ENCODE measurements at places on chromosomes 12 and 14.
A peak's percentile ranks its signal among the peaks of the same experiment; 100 is the strongest.

GRCh38 chr12:5807514-5808219 is 137.4 kb downstream of the ANO2 start:
- DNase-seq, result no peak

DNA sequence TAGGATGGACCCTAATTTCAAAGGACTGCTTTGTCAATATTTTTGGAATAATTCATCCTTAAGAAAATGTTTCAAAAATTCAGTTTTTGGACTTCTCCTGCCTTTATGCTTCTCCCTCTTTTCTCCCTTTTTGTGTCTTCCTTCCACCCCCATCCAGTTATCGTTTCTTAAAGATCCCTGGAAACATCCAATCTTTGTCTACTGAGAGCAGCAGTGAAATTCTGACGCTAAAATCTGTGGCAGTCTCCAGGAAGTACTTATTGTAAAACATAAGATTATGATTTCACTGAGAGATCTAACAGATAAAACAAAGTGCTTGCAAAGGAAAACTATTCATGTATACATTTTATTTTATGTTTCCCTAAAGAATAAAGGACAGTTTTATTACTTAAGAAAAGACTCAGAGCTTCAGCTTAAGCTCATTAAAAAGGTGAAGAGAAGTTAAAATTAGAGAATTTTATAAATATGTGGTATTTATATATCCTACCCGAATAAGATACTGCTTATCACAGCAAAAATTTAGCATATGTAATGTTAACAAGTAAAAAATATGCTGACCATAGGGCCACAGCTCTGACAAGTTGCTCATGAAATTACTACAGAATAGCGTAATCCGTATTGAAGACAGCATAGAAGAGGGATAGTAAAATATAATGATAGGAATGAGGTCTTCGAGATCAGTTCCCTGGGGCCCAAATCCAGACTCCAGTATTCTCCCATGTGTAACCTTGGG is 6.9 kb downstream of the FRMD6 start:
- no peak for DNase-seq

DNA sequence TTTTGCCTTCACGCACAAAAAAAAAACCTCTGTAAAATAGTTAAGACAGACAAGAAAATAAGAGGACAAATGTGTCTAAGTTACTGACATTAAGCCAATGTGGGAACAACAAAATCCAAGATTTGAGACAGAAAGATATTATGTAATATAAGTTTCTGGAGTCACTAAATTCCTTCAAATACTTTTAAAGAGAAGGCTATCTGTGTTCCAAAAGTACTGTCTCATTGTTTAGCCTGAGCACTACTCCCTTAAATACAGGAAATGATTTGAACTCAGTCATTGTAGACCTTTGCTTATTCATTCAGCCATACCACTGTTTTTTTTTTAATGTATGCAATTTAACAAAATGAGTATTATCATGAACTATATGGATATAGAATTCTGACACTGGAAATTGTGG is 82.7 kb upstream of the KITLG start:
- no peak for DNase-seq

- DNase-seq, result no peak
Measured at GRCh38 chr14:90319173-90319572, 12.6 kb downstream of the NRDE2 start.

- peak; percentile 69 for DNase-seq
Measured at GRCh38 chr12:2959192-2959504, at the start of gene TEAD4. TSS of gene TEAD4 (plus strand) at chr12:2959397.

DNA sequence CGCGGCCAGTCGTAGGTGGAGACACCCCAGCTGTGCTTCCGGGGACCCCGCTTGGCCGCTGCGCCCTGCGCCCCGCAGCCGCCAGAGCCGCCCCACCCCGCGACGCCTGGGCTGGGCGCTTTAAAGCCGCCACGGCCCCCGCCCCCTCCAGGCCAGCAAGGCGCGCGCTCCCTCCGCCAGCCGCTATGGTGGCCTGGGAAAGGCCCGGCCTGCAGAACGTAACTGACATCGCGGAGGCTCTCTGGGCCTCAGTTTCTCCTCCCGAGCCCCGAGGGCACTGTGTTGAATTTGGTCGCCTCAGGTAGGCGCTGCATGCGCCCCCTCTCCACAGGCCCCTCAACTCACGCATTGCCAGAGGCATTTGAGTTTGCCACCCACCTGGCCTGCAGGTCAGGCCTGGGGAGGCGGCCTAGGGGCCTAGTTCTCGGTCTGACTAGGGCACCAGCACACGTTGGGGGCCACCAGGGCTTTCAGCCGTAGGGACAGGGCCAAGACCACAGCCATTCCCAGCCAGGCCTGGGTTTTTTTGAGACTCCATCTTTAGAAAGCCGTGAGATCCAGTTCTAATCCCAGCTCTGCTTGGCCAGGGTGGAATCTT is at the start of gene NGB:
NGB (minus strand) TSS at position 94 of the 598 bp plus-strand sequence. CDS start 269 bp downstream, outside the sequence.
- DNase-seq, result no peak

DNA sequence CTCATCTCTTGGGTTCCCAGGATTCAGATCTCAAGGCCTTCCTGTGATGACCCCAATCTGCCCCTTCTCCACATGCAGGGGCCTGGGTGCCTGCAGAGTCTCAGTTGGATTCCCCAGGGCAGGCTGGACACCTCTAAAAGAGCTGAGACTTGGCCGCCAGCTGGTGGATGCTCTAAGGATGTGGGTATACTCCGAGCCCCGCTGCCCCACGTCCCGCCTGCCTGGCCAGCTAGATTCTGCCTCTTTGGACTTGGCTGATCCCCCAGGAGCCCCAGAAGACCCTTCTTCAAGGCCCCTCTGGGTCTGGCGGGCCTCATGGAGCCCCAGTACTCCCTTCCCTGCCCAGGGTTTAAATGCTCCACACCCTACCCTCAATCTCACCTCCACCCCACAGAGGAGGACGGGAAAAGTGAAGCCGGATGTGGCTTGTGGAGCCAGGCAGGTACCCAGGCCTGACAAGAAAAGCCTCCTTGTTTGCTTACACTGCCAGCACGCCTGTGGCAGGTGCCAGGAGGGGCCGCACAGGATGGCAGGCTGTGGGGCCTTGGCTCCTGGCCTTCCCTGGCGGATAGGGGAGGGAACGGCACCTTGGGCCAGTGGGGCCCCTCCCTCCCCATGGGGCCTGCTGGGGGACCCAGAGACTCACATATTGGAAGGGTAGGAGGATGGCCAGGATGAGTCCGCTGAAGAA is 15.1 kb downstream of the FAIM2 start:
- DNase-seq, result no peak

GRCh38 chr12:102543494-102544485 is 63.4 kb upstream of the IGF1 start:
- DNase-seq, result no peak

GRCh38 chr12:46608431-46609272 is 217.1 kb downstream of the SLC38A4 start:
- no peak for DNase-seq

GRCh38 chr12:85626784-85627171 is 209.4 kb downstream of the RASSF9 start:
- no peak for DNase-seq

GRCh38 chr12:5518584-5519365 is 86.9 kb downstream of the NTF3 start:
- no peak for DNase-seq

- DNase-seq, result peak; percentile 41
Measured at GRCh38 chr14:104895207-104895785, 29.4 kb upstream of the PLD4 start.

DNA sequence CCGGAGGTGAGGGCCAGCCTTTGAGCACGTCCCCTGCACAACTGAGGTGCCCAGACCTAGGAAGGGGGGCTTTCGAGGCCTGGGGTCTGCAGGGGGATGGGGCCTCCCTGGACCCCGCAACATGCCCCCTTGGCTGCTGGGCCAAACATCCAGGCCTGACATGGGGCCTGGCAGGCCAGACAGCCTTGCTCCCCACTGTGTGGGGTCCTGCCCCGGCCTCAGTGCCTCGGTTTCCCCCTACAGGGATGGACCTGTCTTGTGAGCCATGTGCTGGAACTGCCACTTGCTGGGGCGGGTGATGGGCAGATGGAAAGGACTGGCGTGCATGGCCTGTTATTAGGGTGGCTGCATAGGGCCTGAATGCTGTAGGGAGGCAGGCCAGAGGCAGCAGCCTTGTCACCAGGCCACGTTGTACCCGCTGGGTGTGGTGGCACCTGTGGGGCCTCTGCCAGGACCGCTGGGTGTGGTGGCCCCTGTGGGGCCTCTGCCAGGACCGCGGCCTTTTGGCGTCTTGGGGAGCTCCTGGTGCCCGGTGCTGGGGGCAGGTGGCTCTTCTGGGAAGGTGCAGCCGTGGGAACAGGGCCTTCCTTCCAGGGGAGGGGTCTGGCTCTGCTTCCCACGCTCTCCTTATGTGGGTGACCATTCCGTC is 20.4 kb downstream of the ASPG start:
- DNase-seq, result no peak

GRCh38 chr12:97666263-97666662 is 203.7 kb downstream of the RMST start:
- DNase-seq, result no peak

GRCh38 chr14:85336817-85337216 is 193.1 kb upstream of the FLRT2 start:
- DNase-seq, result no peak

Data from Right ventricle myocardium superior (tissue), 1 donor.